ENCODE measurements at places on chromosomes 2 and 18.

DNA sequence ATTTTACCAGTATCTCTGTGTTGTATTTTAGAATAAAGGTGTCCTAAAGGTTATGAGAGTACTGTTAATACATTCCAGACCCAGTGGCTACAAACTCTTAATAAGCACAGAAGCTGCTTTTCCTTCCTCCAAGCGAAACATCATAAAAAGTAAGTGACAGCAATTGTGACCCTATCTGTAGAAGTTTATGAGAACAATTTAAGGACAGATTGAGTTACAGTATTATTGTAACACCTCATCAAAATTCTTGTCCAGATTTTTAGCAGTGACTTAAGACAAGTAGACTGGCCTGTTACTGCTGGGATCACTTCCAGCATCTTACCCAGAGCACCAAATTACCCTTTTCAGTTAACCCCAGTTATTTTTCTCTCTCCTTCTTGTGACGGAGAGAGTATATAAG, 154.6 kb downstream of the ERBB4 start:
- no peak for DNase-seq

GRCh38 chr18:34039201-34039600, 185.5 kb downstream of the NOL4 start:
- DNase-seq: no peak

GRCh38 chr18:10265560-10266333, 188.7 kb upstream of the APCDD1 start:
- DNase-seq: no peak

- DNase-seq: no peak
Measured at GRCh38 chr18:40108596-40108995, 1846.4 kb upstream of the PIK3C3 start.

DNA sequence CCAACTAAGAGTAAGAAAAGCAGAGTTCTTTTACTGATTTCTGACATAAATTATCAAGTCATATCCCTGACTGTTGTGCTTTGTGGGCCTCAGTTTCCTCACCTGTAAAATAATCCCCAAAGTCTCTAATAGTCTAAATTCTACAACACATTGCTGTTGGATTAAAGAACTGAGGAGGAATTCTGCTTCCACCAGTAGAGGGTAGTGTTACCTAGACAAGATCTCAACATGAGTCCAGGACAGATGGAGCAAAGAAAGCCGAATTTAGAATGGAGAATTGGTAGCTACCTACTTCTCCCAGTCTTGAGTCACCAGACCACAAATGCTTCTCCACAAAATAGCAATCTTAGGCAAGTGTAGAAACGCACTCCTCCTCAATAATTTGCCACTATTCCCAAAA, 462.5 kb upstream of the FSHR start:
- no peak for DNase-seq

- no peak for DNase-seq
Measured at GRCh38 chr2:24721470-24721869, 71.7 kb downstream of the PTRHD1 start.

- no peak for DNase-seq
Measured at GRCh38 chr2:28620801-28621171, 124.9 kb downstream of the PLB1 start.

- DNase-seq: no peak
Measured at GRCh38 chr2:222782201-222782730, 78.6 kb upstream of the ACSL3 start.

- no peak for DNase-seq
Measured at GRCh38 chr2:241844066-241844728, 14.5 kb downstream of the PDCD1 start.

DNA sequence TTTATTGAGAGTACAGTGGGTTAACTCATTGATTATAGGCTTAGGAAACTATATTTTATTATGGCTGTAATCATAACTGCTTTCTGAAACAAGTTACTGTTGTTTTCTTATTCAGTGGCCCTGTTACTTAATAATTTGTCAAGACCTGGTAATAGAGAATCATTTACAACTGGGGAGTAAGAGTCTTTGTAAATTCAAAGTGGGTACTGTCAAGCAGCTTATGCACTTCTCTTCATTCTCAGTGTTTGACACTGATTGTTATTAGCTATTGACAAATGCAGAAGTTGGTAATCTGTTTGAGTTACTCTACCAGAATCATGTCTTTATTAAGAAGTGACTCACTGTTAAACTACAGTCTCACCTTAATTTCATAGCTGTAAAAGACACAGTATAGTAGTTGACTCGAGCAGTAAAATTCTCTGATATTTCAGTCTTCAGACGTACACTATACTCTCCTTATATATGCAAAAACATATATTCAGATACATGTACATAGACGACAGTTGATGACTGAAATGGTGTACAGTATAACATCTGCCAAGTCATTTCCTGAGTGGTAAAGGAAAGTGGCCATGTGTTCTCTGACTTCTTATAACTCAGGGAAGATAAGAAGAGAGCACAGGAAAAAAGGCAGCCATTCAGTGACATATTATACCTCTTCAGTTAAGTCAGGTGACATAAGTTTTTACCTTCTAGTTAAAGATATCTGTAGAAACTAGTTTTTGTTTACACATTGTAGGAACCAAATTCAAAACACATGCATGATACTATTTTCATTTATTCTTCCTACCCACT, 36.0 kb upstream of the TTC27 start:
- no peak for DNase-seq

DNA sequence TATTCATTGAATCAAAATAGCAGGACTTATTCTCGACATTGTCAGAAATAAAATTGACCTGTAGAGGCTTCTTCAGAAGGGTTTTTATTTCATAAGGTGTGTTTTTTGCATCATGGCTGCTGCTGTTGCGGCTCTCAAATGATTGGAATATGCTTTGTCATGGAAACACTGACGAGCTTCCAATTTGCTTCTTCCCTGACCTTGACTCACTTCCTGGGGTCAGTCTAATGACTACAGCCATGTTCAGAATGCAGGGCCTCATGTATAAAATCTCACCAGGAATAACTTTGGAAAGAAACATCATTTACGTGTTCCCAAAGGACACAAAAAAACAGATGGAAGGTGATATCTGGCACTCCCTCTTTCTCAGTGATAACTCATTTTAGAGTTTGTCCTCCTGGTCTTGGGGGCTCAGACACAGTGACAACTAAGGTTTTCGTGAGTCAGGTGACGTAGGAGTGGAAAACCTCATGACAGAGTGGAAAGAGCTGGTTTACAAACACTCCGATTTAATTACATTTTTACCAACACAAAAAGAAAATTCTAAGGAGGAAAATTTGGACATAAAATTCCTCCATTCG, 467.0 kb upstream of the RAB12 start:
- DNase-seq: no peak

DNA sequence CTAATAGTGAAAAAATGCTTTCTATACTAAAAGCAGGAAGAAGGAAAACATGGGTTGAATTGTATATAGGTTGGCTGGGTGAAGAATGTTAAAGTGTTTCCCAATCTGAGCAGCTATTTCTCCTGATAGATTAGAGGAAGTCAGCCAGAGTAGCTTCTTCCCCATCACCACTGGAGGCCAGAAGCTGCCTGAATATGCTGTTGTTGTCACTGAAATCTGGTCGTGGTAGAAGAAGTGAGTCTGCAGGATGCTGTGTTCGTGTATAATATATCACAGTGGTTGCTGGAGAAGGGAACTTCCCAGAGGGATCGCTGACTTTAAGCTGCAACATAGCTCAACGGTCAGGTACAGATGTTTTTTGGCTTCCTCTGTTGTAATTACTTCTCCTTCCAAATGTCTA, 247.5 kb upstream of the LRATD1 start:
- DNase-seq: no peak

- no peak for DNase-seq
Measured at GRCh38 chr2:239443666-239444567, 43.1 kb upstream of the HDAC4 start.

All from DMS79 (cell line).